ENCODE measurements at places on chromosomes 16 and 17.
A peak's percentile ranks its signal among the peaks of the same experiment; 100 is the strongest.

DNA sequence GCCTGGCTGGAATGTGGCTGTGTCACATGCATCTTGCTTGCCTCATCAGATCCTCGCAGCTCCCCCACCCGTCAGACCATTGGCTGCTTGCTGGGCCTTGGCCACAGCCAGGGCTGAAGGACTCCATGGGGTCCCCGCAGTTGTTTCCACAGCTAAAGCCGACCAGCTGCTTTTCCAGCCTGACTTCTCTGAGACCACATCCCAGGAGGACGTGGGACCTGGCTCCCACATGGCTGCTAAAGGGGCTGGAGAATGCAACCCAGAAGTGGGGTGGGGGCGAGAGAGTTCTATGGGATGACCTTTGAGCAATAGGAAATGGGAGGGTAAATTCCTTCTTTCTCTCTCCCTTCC lies 193.8 kb downstream of the RAB11FIP4 start:
- DNase-seq, result no peak

GRCh38 chr17:17784657-17785267 lies 52.0 kb downstream of the SREBF1 start:
- DNase-seq, result no peak

DNA sequence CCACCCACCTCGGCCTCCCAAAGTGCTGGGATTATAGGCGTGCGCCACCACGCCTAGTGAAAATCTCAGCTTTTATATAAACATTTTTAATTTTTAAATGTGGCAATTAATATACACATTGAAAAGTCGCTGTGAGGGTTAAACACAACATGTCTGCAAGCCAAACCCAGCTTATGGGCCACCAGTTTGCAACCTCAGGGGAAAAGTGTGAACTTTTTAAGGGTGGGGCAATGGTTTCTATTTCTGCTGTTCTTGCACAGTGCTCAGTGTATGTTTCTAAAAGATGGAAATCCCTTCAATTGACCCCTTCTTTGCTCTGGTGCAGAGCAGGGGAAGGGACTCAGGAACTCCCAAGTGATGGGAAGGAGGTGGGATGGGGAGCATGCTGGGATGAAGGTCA lies 18.3 kb upstream of the SUPT4H1 start:
- no peak for DNase-seq

DNA sequence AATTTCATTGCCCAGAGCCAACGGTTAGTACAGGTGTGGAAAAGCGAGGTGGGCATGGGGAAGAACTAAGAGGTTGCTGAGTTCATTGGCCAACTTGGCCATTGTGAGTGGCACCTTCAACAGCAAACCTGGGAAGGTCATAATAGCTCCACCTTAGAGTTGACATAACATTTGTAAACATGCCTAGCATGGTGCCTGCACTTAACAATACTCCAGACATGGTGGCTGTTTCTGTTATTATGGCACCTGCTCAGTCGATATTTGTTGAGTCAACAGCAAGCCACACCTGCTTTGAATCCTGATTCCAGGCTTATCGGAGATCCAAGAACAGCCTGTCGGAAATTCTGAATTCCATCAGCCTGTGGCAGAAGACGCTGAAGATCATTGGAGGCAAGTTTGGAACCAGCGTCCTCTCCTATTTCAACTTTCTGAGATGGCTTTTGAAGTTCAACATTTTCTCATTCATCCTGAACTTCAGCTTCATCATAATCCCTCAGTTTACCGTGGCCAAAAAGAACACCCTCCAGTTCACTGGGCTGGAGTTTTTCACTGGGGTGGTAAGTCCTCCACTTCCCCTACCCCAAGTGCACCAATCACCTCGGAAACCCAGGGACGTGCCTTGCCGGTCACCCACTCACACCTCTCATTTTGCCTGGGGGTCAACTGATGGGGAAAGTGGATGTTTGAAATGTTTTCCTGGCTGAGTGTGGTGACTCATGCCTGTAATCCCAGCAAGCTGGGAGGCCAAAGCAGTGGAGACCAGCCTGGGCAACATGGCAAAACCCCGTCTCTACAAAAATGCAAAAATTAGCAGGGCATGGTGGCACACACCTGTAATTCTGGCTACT lies 46.0 kb downstream of the TMC5 start:
- no peak for DNase-seq

- peak; percentile 40 for DNase-seq
Measured at GRCh38 chr16:3094289-3095027, 4.6 kb downstream of the ZSCAN10 start.

- DNase-seq, result no peak
Measured at GRCh38 chr17:62660629-62661118, 33.2 kb downstream of the MRC2 start.

DNA sequence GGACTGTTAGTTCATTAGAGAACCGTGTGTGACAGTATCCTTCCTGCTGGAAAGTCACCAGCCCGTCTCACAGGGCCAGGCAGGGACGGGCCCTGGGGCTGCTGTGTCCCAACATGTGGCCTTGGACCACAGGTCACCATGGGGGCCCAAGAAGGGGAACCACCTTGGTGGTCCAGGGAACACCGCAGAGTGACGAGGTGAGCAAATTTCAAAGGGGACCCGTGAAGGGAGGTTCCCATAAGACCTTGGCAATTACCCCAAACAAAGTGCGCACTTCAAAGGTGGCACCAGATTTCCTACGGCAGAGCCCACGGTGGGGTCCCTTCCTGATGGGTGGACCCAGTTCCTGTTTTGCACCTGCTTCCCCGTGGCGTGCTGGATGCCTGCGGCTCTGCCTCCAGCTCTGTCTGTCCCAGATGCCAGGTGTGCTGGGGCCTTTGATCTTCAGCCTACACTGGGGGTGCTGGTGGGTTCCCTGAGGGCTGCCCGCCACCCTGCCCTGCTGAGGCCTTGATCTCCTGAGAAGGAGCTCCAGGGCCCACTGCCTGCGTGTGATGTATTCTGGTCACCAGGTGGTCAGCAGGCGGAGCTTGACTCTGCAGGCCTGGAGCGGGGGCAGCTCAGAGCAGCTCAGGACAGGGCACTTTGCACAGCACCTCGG lies 27.0 kb downstream of the SLC7A5 start:
- DNase-seq, result no peak

- DNase-seq, result no peak
Measured at GRCh38 chr17:79907217-79907715, 68.0 kb upstream of the CBX4 start.

- no peak for DNase-seq
Measured at GRCh38 chr16:35745191-35745590, 2285.8 kb downstream of the TP53TG3F start.

GRCh38 chr17:47959825-47960655 lies 2.4 kb upstream of the PRR15L start:
- DNase-seq, result no peak

DNA sequence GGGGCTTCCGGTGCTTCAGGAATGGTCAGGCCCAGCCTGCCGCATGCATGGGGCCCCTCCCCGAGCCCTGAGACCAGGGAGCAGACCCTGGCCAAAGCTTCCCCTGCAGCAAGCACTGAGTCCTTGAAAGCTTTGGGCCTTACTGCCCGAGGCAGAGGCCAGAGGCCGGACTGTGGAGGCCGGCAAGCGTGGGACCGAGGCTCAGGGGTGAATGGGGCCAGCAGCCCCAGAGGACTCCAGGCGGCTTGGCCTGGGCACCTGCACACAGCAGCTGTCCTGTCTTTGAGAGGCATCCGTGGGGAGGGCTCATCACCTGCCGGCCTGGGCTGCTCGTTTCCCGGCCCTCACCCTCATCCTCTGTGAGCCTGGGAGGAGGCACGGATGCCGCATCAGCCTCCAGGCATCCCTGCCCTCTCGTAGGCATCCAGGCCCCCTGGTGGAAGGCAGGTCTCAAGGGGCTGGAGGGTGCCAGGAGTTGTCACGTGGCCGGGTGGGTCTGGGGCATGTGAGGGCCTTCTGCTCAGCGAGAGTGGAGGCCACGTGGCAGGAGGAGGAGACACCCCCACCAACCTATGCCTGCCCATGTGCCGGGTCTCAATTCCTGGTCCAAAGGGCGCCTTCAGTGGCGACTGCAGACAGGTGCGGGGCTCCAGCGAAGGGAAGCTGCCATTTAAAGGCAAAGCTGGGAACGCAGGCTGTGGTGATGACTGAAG lies 31.4 kb downstream of the CACNA1H start:
- no peak for DNase-seq

- no peak for DNase-seq
Measured at GRCh38 chr16:56436258-56436657, 10.9 kb upstream of the AMFR start.

GRCh38 chr17:80036715-80037477 lies 454 bp downstream of the CCDC40 start:
- DNase-seq, result peak; percentile 18

GRCh38 chr17:51372345-51373004 lies 112.1 kb downstream of the UTP18 start:
- no peak for DNase-seq

DNA sequence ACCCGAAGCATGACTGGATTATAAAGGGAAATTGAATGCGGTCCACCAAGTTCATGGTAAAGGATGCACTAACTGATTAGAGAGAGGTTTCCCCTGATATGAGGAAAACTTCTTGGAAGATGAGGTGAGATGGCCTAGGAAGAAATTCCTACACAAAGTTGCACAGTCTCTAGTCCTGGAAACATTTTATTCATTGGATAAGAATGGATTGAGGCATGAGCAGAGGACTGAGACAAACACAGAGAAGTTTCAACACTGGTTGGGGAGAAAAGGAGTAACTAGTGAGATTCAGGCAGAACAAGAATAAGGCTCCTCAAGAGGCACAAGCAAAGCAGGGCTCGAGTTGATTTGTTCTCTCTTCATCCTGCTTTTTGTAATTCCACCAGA lies 2.0 kb upstream of the CCL2 start:
- DNase-seq, result no peak

GRCh38 chr17:38539386-38539785 lies 66.4 kb downstream of the SRCIN1 start:
- DNase-seq, result no peak

- DNase-seq, result no peak
Measured at GRCh38 chr17:55702150-55702549, 20.5 kb downstream of the TMEM100 start.

GRCh38 chr17:40615841-40616476 lies 31.7 kb downstream of the SMARCE1 start:
- DNase-seq, result no peak

- no peak for DNase-seq
Measured at GRCh38 chr17:40312893-40313667, 4.1 kb downstream of the RARA start.

DNA sequence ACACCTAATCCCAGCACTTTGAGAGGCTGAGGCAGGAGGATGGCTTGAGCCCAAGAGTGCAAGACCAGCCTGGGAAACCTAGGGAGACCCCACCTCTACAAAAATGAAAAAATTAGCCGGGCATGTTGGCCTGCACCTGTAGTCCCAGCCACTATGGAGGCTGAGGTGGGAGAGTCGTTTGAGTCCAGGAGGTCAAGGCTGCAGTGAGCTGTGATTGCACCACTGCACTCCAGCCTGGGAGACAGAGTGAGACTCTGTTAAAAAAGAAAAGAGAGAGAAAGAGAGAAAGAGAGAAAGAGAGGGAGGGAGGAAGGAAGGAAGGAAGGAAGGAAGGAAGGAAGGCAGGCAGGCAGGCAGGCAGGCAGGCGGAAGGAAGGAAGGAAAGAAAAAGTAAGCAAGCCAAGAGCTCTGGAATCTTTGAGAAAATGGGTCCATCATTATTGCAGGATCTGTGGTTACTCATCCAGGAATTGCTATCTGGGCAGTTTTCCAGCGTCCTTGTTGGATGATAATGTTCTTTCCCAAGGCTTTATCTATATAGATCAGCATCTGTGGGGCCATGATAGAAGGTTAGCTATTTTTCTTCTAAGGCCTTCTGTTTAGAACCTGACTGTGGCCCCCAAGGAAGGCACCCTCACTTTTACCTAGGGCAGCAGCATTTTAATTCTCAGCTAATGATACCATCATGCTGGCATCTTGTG lies 533.2 kb upstream of the CDH5 start:
- no peak for DNase-seq

DNA sequence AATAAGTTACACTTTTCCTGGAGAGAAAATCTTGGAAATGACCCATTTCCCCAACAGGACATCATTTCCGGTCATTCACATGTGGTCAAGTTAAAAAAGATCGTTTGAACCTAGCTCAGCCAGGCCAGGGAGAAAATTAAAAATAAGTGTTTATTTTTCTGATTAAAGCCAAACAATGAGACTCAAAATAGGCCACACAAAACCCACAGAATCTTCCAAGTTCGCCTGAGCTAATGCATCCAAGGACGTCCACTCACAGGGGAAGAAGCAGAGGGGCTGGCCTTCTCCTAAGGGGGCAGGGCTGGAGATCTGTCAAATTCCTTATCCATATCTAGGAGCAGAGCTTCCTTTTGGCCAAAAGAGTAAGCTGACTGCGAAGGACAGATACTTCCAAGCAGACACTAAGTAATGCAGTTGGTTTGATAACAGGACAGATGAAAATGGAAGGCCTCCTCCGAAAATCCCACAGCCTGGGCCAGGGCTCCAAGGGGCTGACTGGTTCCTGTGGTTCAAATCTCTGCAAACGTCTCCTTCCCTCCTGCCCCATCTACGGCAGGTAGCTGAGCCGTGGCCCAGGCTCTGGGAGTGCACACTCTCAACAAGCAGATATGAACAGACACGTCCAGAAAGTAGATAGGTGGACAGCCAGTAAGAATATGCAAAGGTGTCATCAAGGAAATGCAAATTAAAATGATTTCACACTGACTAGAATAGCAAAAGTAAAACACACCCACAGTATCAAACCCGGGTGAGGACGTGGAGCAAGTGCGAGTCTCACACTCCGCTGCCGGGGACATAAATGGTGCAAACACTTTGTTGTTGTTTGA lies 98.5 kb downstream of the MRM3 start:
- no peak for DNase-seq

DNA sequence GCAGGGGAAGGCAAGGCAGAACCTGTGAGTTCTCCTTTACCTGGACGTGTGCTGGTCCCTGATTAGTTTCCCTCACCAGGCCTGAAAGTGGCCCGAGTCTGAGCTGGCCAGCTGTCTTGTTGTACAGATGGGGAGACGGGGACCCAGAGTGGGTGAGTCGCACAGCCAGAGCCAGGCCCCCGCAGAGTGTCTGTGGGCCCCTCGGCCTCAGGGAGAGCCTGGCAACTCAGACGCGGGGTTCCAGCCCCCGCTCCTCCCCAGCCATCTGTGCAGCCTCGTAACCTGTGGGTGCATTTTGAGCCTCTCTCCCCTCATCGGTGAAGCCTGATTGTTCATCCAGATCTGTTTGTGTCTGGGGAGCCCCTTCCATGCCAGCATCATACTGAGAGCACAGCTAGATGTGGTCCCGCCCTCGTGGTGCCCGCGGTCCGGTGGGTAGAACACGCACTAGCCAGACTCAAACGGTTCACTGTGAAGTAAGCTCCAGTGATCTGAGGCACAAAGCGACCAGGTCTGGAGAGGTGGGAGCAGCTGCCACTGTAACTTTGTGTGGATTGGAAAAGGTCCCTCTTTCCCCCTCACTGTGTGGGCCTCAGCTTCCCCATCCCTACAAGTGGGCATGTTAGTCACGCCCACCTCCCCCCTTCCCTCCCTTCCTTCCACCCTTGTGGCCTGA lies 6.0 kb upstream of the NDRG4 start:
- no peak for DNase-seq

All from T-helper 9 cell (primary cell).